NCI-H748 treated with DMSO at 0.1 percent for 48 hours (cell line): ENCODE measurements at places on chromosomes 11 and 22.

- DNase-seq: no peak
These were observed 104.8 kb downstream of the RPL27A start for GRCh38 chr11:8787372-8787771.

DNA sequence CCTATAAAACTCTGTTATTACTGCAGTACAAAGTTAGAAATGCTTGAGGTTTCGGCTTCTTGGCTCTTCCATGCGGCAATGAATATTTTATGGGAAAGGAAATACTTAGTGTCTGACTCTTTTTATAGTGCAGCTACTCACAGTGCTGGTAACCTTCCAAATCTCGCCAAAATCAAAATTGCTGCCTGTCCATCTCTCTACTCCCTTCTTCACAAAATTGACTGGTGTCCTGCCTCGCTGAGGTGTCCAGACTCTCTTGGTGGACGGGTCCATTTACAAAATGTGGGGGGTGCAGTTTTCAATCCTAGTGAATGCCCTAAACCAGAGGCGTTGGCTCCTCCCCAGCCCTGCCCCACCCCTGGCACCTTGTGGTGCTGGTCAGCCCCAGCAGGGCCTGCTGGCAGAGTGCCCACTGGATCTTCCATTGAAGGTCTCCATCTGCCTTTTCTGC is 73.5 kb downstream of the ZBTB16 start:
- DNase-seq: no peak

- no peak for DNase-seq
These were observed 19.2 kb upstream of the MUC5B start for GRCh38 chr11:1203505-1204271.

DNA sequence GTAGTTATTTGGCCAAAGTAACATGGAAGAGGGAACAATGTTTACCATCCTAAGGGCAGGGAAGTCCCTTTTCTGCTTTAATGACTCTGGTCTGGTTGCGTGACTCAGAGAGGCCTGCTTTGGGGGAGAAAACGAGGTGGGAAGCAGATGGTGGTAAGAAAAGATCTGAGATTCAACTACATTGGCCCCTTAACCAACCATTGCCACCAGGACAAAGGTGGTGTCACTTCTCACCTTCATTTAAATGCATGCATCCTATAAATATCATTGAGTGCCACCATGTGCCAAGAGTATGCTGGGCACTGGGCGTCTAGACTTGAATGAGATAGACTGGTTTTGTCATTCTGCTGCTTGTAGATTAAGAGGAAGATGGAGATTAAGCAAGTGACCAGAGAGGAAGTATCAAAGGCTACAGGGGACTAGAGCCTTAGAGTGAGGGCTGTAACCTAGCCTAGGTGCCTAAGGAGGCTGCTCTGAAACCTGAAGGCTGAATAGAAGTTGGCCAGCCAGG is 3.6 kb upstream of the SORL1 start:
- DNase-seq: no peak

- DNase-seq: no peak
These were observed 15.4 kb upstream of the MYOD1 start for GRCh38 chr11:17703951-17704350.

DNA sequence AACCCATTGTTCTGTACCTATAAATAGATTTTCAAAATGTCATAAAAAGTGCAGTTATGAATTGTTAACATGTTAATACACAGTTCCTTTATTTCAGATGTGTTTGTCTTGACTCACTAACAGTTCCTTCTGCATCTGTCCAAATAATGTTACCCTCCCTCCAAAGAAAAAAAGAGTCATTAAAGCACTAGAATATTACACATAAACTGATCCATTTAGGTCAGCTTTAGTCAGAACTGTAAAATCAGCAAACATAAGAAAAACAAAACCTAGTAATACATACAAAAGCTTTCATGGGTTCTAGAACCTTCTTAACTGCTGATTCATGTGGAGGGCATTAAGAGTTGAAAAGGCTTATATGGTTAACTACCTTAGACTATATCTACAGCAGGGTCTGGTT is 65.4 kb downstream of the SESN3 start:
- no peak for DNase-seq

DNA sequence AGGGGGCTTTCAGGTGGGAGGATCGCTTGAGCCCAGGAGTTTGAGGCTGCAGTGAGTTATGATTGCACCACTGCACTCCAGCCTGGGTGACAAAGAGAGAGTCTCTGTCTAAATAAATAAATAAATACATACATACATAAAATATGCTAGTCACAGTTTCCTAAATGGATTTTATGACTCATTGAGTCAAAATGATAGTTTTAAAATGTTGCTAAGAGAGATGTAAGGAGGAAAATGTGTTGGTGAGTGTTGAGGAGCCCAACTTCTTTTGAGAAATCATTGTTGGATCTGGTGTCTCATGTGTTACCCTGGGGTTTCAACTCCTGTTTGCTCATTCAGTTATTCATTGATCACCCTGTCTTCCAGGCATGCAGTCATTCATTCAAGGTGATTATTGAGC is 21.0 kb downstream of the PARVB start:
- no peak for DNase-seq

GRCh38 chr11:57632116-57632515 is 17.6 kb downstream of the YPEL4 start:
- DNase-seq: no peak

DNA sequence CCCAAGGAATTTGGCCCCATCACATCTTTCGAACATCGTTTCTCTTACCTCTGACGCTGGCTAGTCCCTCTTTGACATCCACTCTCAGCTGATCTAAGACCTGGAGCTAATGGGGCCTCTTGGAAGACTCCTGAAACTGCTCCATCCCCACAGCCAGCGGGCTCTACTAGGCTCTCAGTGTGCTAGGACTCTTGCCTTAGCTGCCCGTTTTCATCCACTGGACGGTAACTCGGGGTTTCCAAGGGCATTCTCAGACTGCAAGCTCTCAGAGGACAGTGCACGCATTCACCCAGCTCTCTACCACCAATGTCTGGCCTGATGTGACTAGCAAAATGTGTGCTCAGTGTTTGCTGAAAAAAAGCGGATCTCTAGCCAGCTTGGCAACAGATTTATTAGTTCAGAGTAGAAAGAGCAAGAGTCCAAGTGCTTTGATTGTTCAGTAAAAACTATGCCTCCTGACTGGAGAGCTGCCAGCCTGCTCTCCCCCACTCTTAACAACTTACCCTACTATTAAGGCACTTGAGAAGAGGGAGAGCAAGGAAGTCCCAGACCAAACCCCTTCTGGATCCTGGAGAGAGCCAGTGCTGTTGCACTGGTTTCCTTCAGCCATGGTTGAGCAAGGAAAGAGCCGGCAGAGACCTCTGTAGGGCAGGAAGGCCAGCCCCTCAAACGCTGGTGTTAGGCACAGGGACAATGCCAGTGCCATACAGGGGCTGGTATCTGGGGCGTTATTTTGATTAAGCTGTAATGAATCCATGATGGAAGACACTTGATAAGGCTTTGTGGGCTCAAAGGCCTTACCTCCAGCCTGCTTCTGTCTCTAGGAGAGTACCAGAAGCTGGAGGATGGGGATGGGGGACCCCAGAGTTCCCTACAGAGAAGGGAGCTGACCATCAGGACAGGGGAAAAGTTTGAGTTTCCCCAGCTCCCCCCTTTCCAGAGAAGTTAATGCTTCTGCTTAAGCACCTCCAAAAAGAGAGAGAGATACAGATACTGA is 9.2 kb downstream of the RELA start:
- no peak for DNase-seq

DNA sequence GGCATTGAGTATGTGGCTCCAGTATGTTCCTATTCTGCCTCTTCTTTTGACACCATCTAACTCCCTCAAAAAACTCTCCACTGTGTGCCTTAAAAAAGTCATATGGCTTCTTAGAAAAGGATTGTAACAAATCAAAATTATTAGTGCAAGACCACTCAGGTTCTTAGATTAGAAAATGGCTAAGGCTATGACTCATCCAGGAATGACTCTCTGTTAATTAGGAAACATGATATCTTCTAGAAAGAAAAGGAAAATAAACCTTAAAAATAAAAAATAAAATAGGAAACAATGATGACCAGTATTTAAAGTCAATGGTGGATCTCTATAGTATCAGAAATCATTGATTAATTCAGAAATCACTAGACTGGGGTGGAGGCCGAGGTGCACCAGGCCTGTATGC is 21.7 kb downstream of the SLC25A17 start:
- no peak for DNase-seq

- no peak for DNase-seq
These were observed 5.9 kb downstream of the DBX1 start for GRCh38 chr11:20154381-20154780.

- DNase-seq: no peak
These were observed 39.3 kb downstream of the KCNQ1OT1 start for GRCh38 chr11:2660357-2660939.

GRCh38 chr11:72719144-72719543 is 33.1 kb downstream of the ARAP1 start:
- no peak for DNase-seq

DNA sequence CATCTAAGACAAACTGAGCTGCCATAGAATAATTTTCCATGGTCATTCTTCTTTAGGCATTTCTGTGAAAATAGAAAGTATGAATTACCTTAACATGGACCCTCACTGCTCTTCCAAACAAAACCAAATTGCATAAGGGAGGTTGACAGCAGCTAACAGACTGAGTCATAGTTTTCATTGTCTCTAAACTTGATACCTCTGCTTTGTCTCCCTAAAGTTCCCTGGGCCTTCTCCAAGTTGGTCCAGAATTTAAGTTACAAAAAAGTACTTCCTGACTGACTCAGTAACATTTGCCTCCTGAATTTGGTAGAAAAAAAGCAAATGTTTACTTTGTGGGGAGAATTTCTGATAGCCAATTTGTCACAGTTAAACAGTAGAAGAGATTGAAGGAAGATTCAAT is 3.0 kb downstream of the OR8D1 start:
- DNase-seq: no peak

- no peak for DNase-seq
These were observed 400.4 kb downstream of the NTM start for GRCh38 chr11:131770801-131771200.

- DNase-seq: no peak
These were observed 119.5 kb downstream of the ENTHD1 start for GRCh38 chr22:39773976-39774539.

- no peak for DNase-seq
These were observed 1156.6 kb downstream of the TBC1D22A start for GRCh38 chr22:47919001-47919441.

DNA sequence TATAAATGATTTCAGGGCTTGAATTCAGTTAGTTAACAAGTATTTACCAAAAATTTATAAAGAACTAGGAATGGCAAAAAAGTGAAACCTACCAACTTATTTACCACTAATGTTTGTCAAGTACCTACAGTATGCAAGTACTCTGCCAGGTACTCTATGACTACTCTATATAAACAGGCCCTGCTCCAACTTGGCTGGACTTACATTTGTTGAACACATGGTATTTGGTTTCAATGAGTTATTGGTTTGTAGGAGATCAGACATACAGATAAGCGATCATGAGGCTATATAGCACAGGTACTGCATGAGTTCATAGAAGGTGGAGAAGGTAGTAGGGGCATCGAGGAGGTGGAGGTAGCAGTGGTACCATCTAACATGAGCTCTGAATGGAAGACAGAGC is 159.9 kb upstream of the PDGFD start:
- no peak for DNase-seq

DNA sequence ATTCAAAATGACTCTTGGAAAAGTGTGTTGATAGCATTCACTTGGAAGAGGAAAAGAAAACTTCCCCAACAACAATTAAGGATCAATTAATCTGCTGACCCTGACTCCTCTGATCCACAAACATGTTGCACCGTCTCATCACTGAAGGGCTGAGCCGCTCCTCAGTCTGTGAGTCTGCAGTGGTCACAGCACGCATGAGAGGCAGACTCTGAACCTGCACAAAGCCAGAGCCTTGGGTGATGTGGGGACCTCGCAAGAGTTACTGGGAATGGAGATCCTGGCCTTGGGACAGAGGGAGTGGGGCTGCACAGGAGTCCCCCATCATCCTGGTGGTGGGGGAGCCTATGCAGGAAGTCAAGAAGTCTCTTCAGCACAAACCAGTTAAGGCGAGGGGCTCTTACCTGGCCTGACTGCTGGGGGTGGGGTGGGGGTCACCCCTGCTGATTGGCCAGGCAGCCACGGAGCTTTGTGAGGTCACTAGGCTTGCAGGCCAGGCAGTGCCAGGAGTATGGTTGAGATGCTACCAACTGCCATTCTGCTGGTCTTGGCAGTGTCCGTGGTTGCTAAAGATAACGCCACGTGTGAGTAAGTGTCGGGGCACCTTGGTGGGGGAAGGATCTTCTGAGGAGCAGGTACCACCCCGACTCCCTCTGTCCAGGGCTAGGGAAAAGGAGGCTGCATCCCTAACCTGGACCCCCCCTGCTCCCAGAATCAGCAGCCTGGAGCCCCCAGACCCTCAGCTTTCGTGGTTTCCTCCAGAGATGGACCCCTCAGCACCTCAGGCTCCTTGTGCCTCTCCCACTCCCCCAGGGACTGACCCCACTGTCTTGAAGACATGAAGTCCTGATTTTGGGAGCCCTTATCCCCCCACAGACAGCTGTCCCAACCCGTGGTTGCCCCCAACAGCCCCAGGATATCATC is at the start of gene ACR:
ACR (plus strand) TSS at position 477 of the 921 bp plus-strand sequence; CDS start at position 509, 32 bp downstream.
- DNase-seq: no peak

DNA sequence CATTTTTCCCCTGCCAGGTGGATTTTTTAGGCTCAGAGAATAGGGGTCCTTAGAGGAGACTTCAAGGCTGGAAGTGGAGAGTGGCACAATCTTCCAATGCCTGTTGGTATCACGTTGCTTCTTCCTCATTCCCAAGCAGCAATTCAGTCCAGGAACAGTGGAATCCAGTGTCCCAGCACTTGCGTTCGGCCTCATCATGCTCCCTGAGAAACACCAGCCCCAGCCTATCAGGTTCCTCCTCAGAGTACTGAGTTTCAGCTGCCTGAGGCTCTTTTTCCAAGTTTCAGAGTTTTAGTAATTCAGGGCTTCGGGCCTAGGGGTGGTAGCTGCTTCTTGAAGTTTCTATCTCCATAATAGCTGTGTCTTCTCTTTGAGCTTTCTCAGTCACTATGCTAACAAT is 31.9 kb upstream of the NRGN start:
- DNase-seq: no peak

DNA sequence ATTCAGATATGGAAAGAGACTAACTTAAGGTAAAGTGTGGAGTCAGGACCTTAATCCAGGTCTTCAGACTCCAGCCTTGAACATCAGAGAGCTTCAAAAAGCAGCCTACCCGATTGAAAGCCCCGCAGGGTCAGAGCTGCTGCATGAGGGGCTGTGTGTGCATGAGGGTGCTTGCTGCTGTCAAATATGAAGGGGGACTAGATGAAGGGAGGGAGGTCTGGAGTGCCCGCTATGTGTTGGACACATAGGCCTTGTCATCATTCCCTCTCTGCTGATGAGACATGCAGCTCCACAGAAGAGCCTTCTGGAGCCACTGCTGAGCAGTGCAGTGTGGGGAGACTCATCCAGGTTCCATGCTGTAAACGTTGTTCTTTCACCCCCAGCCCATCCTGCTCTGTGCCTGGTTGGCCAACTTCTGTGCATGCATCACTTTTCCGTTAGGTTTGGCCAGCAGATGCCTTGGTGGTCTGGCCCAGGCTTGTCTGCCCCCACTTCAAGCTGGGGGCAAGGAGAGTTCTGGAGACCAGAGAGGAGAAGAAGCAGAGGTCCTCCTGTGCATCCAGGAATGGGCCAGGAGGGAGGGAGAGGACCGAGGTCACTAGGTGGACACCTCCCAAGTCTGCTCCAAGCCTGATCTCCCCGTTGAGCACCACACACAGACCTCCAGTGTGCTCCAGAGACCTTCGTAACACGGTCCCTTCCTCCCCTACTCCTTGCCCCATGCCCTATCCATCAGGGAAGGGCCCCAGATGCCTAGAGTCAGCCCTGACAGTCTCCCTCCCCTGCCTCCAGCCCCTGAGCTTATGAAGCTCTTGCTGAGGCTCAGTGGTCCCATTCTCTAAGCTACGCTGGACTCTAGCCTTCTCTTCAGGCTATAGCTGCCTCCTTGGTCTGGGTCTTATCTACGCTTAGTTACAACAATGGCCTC is 32.0 kb downstream of the LRRC32 start:
- DNase-seq: no peak
